ENCODE measurements at places on chromosomes 16 and 17.

- DNase-seq, result no peak
These were observed 33.4 kb downstream of the BRD7 start for GRCh38 chr16:50335196-50335958.

DNA sequence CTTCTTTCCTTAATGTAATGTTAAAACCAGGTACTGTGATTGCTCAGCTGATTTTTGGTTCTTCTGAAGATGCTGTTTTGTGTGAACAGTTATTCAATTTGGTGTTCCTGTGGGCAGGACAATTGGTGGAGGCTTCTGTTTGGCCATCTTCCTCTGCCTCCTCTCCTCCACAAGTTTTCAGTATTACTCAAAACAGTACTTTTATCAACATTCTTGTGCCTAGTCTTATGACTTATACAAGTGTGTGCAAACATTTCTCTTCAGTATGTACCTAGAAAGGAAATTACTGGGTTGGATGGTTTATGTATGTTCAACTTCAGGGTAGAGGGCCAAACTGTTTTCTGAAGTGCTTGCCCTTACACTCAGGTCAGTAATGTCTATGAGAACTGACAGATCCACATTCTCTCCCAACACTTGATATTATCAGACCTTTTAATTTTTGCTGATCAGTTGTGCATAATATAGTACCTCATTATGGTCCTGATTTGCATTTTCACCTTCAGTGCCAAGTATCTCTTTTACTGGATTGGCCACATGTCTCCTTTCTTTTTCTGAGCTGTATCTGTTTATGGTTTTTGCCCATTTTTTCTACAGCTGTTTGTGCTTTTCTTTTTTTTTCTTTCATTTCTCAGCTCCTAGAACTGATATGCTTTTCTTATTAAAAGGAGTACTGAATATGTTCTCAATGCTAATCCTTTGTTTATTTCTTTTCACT, 50.9 kb downstream of the ERCC4 start:
- DNase-seq, result no peak

DNA sequence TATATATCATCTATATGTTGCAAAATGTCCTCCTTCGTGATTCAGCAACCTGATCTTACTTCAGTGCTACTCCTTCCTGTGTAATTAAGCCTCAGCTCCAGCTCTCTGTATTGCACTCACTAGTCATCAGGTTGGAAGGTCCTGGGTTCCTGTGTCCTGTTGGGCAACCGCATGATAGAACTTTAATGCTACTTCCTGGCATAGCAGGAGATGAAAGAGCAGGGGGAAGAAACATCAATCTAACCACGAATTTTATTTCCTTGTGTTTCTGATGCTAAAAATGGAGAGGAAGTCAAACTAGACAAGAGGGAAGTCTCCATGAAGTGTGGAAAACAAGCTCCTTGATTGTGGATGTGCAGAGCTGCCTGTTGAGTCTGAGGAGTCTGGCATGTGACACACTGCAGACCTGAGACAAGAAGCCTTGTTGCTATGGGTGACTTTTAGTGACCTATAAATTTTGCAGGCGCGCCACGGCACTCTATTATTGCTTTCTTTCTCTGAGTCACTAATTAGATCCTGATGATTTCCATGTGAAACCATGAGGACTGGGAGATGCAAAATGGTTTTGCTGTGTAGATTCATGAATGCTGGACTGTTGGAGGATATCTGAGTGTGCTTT, 25.6 kb downstream of the IGSF6 start:
- no peak for DNase-seq

DNA sequence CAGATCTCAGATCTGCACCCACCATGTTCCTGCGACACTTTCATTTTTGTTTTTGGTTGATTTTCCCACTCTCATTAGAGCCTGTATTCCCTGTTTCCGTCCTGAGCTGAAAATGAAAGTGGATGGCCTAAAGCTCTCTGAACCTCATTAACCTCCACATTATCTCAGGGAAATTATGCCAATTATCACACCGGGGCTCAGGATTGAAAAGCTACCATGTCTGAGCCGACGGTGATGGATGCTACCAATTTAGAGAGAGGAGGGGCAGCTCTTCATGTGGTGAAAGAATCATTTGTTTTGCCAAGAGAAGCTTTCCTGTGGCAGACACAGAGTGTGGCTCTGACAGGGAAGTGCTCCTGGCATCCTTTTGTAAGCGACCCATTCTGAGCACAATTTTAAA, 410.4 kb upstream of the CDH11 start:
- no peak for DNase-seq

DNA sequence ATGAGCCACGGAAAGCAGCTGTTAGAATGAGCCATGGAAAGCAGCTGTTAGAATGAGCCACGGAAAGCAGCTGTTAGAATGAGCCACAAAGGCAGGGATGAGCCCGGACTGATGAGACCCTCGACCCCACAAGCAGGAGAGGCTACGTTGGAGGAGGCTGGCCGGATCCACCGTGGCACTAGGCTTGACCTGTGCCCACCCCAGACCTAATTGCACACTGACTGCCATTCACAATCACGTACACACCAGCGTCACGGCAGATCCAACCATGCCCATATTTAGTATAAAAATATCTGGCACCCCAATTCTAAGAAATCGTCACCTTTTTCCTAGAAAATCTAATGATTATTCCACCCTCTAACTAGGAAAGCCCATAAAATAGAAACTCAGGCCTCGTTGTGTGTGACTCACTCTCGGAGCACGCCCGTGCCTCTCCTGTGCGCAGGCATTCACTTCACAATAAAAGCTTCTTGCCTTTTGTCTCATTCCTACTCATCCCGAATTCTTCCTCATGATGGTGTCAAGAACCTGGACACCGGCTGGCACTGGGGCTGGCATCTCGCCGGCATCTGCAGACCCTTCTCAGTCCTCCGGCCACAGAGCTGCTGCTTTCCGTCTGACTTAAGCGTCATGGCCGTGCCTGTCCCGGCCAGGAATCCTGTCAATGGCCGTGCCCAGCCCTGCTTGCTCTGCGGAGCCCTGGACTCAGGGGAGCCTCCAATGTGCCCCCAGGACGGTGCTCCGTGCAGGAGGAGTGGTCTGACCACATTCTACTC, 5.5 kb upstream of the SECTM1 start:
- no peak for DNase-seq

GRCh38 chr16:20271893-20272292, 55.4 kb downstream of the GP2 start:
- DNase-seq, result no peak

GRCh38 chr16:88616736-88617135, 21.6 kb upstream of the IL17C start:
- DNase-seq, result no peak

- no peak for DNase-seq
These were observed 2.7 kb upstream of the AMFR start for GRCh38 chr16:56428091-56428490.

- peak; percentile 75 for DNase-seq
These were observed at the start of gene CACNB1 for GRCh38 chr17:39197380-39198185. CACNB1 (minus strand) TSS chr17:39197669; CDS start chr17:39197495, 174 bp downstream.

- DNase-seq, result no peak
These were observed 14.0 kb downstream of the TBX4 start for GRCh38 chr17:61466246-61466645.

DNA sequence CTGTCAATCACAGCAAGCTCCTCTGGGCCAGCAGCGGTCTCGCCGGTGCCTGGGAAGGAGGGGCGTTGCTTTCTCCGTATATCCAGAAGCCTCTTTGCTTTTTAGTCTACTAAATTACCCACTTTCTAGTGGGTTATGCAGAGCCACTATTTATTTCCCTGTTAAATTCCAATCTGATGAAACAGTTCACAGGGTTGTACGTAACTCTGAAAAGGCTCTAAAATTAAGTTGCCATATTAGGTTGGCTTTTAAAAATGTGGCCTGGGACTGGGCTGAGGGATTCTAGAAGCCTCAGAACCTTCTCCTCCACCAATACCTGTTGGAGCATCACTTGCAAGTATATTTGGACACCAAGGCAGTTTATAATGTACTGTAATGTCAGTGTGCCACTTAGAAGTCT, 27.2 kb downstream of the MARCHF10 start:
- DNase-seq, result no peak

GRCh38 chr17:7497228-7497627, 13.1 kb downstream of the POLR2A start:
- no peak for DNase-seq

- DNase-seq, result no peak
These were observed 74.7 kb upstream of the CA10 start for GRCh38 chr17:52233176-52233575.

DNA sequence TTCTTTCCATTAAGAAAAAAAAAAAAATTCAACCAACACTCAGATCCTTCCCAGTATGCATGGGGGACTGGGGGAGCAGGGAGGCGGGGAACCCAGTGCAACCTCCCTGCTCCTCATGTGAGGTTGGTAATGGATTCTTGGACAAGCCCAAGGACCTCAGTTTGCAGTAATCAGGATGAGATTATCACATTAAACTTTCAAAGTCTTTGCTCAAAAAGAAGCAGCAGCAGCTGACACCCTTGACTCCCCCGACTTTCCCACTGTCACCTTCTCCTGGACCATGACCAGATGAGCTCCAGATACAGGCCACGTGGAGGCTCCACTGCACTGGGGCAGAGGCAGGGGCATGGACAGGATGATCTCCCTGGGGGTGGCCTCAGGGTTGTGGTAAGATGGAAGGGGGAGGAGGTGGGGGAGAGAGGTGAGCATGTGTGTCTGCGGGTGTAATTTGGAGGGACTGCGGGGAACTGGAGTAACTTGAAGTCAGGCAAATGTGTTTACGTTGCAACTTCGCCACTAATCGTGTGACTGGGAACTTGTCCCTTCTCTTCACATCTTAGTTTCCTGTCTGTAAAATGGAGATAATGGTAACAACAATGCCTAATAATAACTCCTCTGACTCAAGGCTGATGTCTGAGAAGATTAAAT, 19.8 kb downstream of the ZNF385C start:
- DNase-seq, result no peak
